Activated gamma-delta T cell treated with anti-CD3 and anti-CD28 coated beads, Interleukin-2, amount 50 U/mL, for 16 hours (primary cell): ENCODE measurements at places on chromosomes 16 and 17.

DNA sequence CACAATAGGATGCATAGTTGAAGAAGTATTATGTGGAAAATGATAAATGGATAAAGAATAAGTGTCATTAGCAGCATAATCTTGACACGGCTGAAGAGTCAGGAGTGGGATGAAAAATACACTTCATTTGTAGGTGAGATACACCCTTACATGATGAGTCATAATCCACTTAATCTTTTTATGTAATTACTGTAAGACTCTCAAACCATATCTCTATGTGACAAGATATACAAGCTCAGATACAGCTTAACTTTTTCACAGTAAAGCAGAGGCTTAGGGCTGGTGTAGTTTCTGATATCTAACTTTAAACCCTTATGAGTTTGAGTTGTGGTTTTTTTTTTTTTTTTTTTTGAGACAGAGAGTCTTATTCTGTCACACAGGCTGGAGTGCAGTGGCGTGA is 101.2 kb downstream of the FTO start:
- DNase-seq = no peak

- no peak for DNase-seq
Observed at GRCh38 chr16:19980632-19981265, 92.9 kb downstream of the GPR139 start.

- DNase-seq = no peak
Observed at GRCh38 chr16:67115639-67116038, 5.9 kb downstream of the PHAF1 start.

GRCh38 chr16:56193951-56194726 is 2.9 kb downstream of the GNAO1 start:
- peak; percentile 57 for DNase-seq

GRCh38 chr16:57194512-57194911 is 8.4 kb downstream of the RSPRY1 start:
- DNase-seq = no peak

GRCh38 chr17:36124879-36125824 is 21.5 kb downstream of the CCL4 start:
- DNase-seq = no peak

DNA sequence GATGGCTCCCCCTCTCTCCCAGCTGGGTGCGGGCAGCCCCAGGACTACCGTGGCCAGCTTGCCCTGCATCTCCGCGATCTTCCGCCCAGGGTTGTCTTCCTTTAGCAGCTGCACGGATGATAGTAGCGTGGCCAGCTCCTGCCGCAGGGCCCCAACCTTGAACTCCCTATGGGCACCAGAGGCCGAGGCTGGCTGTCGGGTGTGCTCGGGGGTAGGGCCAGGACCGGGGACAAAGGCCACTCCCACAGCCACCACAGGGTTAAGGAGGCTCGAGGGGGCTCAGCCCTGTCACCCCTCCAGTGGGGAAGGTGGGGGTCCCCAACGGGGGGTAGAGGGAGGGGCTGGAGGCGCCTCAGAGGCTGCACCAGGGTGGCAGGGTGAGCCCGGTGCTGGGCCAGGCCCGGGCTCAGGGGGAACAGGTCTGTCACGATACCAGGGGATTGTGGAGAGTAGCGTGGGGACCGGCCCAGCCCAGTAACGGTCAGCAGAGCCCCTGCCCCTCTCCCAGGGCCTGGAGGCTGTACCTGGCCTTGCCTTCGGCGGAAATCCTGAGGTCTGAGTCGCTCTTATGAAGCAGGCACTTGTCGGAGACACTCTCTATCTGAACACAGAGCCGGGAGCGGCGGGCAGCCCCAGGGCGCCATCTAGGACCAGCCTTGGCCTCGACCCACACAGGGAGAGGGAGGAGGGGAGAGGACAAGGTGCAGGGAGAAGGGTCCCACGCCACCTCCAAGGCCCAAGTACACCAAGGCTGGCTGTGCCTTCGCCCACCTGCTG is 5.2 kb downstream of the PERCC1 start:
- no peak for DNase-seq

- no peak for DNase-seq
Observed at GRCh38 chr16:86809458-86809955, 231.2 kb downstream of the FOXL1 start.

DNA sequence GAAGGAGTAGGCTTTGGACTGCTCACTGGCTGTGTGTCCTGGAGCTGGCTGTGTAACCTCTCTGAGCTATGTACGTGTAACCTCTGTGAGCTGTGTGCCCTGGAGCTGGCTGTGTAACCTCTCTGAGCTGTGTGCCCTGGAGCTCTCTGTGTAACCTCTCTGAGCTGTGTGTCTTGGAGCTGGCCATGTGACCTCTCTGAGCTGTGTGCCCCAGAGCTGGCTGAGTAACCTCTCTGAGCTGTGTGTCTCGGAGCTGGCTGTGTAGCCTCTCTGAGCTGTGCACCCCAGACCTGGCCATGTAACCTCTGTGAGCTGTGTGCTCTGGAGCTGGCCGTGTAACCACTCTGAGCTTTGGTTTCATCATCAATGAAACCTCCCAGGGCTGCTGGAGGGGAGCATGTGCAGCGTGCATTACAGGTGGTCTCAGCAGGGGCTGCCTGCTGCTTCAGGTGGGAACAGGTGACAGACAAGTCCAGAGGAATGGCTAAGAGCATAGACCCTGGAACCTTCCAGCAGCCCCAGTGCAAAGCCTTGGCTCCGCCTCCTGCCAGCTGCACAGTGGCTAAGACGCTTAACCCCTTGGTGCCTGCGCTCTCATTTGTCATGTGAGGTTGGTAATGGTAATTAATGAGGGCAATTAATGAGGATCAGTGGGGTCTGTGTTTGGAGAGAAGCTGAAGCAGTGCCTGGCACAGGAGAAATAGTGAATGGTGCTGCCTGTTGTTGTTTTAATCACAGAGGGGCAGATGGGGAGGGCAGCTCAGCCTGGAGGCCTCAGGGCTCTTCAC is 86.7 kb downstream of the KATNIP start:
- no peak for DNase-seq

DNA sequence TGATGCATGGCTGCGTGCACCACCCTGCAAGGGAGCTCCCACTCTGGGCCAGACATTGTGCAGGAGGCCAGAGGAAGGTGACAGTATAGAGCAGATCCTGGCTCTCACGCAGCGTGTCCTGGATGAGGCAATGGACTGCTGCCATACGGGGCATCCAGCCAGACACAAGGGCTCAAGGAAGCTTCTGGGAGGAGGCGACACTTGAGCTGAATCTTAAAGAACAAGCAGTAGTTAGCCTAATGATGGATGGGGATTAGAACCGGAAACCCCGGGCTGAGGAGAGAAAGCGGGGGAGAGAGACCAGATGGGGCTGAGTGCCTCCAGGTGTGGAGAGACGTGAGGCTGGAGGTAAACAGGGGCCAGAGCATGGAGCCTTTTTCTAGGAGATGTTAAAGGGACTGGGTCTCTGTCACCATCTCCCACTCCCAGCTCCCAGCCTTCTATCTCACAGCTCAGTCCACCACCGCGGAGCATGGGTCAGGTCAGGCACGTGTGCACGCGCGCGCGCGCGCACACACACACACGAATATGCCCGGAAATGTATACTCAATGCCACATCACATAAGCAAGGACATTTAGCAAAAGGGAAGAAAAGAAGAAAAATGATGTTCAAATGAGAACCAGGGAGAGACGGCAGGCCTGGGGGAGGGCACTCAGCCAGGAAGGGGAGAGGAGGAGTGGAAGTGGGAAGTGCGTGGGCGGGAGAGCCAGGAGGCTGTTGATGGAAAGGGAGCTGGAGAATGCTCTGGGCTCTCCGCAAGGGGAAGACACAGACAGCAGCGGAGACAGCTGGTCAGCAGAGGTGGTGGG is 46.3 kb downstream of the CCDC42 start:
- no peak for DNase-seq

- no peak for DNase-seq
Observed at GRCh38 chr17:31787857-31788570, 71.0 kb downstream of the COPRS start.

GRCh38 chr17:60345233-60345632 is 46.7 kb downstream of the USP32 start:
- DNase-seq = no peak

DNA sequence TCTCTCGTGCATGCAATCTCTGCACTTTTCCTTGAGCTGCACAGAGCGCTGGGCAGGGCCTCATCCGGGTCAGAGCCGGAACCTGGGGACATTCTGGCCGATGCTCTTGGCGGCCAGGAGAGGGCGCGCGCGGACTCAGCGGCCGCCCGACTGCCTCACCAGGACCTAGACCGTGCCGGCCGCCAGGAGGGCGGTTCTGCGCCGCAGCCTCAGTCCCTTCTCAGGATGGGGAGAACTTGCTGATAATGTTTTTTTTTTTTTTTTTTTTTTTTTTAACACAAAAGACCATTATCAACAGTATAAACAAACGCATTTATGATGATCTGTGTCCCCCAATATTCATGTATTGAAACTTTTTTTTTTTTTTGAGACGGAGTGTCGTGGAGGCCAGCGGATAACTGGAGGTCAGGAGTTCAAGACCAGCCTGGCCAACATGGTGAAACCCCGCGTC is 8.1 kb upstream of the FLYWCH2 start:
- DNase-seq = peak; percentile 51

DNA sequence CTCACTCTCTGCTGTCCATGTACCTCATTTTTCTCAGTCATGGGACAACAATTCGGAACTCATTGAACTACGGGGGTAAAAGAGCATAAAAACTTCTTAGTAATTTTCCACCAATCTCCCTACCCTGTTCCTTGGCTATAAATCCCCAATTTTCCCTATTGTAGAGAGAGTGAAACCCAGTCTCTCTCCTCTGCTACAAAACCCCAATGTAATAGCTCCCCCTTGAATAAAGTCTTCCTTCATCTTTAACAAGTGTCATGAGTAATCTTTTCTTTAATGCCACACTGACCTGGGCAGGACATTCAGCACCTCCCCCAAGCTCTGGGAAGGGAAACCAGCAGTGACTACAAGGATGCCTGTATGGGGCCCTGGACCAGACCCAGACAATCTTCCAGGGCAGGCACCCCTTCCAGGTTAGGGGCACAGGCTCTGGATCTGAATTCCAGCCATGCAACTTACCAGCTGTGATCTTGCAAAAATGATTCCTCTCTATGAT is 10.2 kb upstream of the EIF1 start:
- no peak for DNase-seq
